Mesendoderm (in vitro differentiated cells): ENCODE measurements at places on chromosomes 4 and X.

- DNase-seq = no peak
These were observed 307.2 kb downstream of the SLC7A11 start for GRCh38 chr4:137934911-137935310.

DNA sequence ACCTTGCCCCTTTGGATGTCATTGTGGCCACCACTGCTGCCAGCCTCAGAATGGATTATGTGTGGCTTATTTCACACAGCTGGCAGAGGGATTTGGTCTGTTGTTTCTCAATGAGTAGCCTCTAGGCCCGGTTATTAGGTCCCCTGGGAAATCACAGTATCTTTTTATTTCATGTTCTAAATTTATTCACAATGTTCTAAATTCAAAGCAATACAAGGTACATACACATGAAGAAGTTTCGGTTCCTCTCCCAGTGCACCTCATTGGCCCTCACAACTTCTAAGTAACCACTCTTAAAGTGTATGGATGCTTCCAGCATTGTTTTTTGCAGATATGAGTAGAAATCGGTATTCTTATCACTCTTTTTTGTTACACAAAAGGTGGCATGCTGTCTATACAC is 262.7 kb downstream of the RCHY1 start:
- no peak for DNase-seq

DNA sequence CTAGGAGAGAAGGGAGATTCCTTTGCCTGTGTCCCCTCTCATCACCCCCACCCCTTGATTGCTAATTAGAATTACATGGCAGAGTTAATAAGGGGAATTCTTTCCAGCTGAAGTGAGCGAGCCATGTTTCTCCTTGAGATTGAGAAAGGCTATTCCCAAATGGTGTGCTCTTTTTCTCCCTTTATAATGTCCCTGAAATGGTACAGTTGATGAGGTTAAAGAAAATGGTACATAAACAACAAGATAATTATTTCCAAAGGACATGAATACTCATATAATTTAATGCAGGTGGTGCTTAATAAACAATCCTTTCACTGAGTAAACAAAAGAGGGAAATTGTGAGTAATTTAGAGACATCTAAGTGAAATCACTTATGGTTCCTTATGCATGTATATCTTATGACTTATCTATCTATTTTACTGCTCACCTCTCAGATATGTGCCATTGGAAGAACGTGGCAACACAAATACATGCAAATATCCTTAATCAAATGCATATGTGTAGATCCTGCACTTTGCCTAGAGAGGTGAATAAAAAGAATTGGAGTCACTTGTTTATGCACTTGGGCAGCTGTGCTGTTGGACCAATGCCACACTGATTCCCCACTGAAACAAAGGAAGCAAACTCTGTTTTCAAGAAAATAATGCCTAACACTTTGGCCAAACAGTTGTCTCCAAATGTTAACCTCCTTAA is 106.6 kb upstream of the WDR44 start:
- no peak for DNase-seq

DNA sequence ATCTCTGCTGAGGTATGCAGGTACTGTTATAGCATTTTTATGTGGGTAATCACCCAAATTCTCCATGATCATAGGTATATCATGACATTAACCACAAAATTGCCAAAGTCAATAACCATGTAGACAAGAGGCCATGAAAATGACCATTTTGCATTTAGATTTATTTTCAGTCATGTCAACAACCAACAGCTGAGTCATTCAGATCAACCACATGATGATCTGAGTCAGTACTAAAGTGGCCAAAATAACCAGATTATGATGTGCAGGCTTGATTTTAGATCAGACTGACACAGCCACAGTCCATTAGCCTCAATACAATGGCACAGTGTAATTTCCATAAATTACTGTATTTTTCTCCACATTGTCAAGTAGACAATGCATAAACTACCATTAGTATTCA is 240.5 kb downstream of the GRIA3 start:
- DNase-seq = no peak
